ENCODE measurements at places on chromosomes 5 and 9.

DNA sequence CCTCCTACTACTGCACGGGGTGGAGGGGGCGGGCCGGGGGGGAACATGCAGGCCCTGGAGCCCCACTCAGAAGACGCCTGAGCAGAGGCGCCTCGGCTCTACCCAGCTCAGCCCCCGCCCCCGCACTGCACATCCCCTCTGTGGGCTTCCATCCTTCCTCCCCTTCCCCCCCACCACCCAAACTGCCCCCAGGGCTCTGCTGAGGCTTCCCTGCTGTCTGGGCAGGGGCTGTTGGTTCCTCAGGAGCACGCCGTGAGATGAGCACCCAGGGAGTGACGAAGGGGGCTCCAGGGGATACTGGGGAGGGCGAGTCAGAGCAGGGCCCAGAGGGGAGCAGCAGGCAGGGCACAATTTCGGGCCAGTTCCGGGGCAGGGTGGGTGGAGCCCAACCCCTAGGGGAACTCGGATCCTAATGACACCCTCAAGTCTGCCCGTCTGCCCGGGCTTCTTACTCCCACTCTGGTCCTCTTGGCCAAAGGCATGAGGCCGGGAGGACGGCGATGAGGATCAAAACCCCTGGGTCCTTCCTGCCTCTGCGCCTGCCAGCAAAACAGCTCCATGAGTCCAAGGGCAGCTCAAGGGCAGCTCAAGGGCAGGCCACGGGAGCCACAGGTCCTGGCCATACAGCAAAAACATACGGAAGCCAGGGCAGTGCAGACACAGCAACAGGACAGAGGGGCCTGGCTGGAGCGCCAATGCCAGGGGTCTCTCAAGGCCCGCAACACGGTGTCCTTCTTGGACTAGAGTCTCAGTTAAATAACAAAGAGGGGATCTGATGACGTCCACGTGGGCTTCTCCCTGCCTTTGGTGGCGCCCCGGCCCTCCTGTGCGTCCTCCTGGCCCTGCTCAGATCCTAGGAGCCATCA, 200.9 kb downstream of the AUH start:
- no peak for DNase-seq

DNA sequence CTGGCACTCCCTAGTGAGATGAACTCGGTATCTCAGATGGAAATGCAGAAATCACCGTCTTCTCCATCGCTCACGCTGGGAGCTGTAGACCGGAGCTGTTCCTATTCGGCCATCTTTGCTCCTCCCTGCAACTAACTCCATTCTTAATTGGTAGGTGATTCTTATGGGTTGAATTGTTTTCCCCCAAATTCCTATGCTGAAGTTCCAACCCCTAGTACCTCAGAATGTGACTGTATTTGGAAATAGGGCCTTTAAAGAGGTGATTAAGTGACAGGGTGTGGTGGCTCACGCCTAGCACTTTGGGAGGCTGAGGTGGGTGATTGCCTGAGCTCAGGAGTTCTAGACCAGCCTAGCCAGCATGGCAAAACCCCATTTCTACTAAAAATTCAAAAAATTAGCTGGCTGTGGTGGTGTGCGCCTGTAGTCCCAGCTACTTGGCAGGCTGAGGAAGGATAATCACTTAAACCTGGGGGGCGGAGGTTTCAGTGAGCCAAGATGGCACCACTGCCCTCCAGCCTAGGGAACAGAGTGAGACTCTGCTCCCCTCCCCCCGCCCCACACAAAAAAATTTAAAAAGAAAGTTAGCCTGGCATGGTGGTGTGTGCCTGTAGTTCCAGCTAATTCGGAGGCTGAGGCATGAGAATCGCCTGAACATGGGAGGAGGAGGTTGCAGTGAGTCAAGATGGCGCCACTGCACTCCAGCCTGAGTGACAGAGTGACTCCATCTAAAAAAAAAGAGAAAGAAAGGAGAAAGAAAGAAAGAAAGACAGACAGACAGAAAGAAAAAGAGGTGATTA, 25.2 kb upstream of the FOCAD start:
- DNase-seq = no peak

- no peak for DNase-seq
These were observed 66.2 kb upstream of the WDR41 start for GRCh38 chr5:77558266-77558665.

DNA sequence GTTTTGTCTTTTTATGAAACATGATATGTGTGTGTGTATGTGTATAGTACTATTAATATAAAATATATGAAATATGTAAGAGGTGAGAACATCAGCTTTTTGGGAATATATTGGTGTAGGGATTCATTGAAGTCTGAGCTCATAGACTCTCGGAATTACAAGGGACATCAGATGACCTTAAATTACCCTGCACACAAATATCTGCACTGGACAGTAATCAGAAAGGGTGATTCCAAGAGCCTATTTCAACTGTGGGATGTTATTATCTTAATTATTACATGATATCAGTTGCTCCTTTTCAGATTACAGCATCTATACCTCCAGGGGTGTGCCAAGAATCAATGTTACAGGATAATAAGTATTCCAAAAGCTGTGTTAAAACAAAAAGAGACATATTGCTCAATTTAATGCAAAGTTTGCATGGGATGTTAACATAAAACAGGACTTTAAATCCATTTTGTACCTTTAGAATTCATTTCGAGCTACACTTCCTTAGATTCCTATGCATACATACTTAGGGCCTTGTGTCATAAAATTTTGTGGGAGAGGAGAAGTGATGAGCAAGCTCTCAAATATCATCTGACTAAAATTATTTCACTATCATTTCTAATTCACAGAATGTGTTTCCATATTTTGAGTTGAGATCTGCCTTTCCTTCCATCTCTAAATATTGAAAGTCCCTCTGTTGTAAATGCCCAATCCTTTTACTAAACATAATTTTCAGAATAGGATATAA, 365.2 kb downstream of the BRINP1 start:
- DNase-seq = no peak

DNA sequence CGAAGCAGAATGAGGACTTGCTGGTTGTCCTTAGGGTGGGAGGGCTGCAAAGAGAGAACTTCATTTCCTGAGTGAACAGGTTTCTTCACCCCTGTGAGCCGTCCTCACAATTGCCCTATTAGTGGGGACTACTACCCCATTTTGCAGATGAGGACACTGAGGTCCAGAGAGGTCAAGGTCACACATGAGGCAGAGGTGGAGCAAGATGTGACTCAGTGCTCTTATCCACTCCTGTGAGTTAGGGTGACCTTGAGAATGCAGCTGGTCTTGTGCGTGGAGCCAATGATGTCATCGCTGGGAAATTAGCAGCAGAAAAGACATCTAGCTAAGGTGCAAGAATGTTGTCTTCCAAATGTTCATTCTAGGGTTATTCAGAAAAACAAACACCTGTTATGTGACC, 26.9 kb downstream of the GPRIN1 start:
- DNase-seq = no peak

- no peak for DNase-seq
These were observed 21.0 kb downstream of the TNFSF15 start for GRCh38 chr9:114784721-114785279.

DNA sequence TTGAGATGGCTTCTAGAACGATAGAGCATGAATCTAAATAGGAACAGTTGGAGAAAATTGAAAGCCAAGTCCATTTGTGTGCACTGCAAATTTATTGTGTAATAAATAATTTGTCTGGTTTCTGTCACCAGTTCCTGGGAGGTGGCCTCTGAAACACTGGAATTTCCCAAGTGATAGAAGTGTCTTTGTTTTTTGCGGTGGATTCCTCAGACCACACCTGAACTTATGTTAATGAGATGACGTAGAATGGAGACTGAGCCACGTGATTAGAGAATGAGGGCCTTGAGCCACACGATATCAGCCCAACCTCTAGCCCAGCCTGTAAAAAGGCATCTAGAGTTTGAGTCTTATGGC, 105.1 kb downstream of the MSX2 start:
- DNase-seq = no peak

DNA sequence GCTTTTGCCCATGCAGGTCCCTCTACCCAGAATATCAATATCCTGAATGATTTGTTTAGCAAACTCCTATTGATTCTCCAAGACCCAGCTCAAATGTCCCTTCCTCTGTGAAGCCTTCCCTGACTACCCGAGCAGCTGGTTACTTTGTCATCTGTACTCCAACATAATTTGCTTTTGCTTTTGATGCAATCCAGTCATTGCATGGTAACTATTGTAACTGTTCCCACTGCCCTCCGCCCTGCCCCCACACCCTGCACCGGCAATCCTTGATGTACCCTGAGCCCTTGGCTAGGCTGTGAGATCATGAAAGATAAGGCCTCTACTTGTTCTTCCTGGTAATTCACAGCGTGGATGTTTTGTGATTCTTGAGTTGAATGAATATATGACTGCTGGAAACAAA, 119.9 kb upstream of the BOD1 start:
- DNase-seq = no peak

- no peak for DNase-seq
These were observed 205.6 kb upstream of the MPDZ start for GRCh38 chr9:13485068-13485596.

- no peak for DNase-seq
These were observed 18.0 kb upstream of the TRIM32 start for GRCh38 chr9:116668970-116669695.

- no peak for DNase-seq
These were observed 29.4 kb downstream of the SLC1A3 start for GRCh38 chr5:36635721-36636390.

DNA sequence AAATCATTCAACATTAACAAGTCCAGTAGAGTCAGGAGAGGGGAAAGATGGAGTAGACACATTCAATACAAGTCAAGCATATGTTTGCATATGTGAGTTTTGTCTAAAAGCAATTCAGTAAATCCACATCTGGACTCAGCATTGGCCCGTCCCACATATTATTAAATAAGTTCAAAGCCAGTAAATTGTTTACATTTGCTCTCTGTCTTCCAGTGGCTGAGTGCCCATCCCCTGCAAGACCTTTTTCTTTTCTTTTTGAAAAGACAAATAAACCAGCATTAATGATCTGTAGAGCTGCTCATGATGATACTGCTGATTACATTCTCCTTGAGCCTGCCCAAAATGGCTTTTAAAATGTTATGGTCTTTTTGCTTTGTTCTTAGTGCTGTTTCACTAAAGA, 71.1 kb downstream of the TNC start:
- no peak for DNase-seq

DNA sequence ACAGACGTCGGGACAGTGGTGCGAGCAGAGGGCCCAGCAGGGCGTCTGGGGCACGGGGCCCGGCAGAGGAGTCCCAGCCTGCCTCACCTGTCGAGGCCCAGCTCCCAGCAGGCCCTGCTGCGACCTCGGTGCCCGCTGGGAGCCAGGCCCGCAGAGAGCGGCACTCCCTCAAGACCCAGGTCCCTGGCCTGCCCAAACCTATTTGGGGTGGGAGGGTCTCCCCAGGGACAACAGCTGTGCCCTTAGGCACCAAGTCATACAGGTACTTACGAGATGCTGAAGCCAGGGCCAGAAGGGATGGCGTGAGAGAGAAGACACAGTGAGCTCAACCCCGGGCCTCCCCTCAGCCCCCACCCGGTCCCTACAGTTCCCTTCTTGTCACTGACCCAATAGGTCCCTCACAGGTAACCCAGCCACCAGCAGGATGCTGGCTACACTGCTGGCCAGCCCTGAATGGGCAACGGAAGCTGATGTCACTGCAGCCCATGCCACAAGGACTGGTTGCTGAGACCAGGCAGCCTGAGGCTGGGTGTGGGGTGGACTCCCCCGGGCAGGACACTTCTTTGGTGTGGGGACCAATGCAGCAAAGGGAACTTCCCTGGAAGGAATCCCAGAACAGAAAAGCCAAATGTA, 3.7 kb downstream of the NSMF start:
- DNase-seq = peak; percentile 22

GRCh38 chr5:73564675-73565074, 764 bp downstream of the ANKRA2 start:
- DNase-seq = no peak

DNA sequence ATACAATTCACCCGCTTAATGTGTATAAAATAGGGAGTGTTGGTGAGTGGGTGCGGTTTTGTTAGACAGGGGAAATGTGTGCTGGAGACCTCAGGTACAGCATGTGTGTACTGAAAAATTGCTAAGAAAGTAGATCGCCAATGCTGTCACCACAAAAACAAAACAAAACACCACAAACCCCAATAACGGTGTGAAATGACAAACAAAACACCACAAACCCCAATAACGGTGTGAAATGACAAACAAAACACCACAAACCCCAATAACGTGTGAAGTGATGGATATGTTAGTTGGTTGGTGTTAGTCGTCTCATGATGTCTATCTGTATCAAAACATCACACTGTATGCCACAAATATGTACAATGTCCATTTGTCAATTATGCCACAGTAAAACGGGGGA, 14.2 kb upstream of the GFPT2 start:
- no peak for DNase-seq

DNA sequence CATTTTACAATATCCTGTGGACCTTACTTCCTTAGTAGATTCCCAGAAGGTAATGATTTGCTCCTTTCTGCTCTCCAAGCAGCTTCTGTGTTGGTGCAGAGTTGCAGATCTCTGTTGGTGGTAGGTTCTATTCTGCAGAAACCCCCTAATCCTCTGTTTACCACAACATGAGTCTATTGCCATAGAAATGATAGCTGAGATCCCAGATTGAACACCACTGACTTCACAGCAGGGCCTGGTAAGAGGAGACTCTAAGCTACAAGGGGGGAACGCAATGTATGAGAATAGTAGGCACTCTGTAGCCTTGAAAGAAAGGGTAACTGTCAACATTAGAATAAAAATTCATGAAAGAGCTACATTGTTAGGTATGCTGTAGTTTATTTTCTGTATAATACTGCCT, 59.5 kb downstream of the MUSK start:
- no peak for DNase-seq

DNA sequence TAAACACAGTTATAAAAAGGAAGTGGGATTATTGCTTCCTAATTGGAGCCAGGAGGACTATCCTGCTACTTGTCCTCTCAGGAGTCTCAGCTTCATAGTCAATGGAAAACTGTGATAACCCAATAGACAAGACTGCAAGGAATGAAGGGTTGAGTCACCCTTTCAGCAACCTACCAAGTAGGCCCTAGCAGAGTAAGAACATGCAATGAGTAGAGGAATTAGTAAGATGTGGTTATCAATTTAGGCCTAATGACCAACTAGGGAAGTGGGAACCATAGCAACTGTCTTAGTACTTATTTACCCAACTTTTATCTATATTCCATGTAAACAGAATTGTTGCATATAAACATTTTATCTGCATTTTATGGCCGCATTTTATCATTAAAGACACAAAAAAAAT, 310.1 kb downstream of the RFX3 start:
- no peak for DNase-seq

- no peak for DNase-seq
These were observed 32.9 kb downstream of the OCLN start for GRCh38 chr5:69525490-69525889.

GRCh38 chr9:18338042-18338441, 135.9 kb upstream of the ADAMTSL1 start:
- DNase-seq = no peak

DNA sequence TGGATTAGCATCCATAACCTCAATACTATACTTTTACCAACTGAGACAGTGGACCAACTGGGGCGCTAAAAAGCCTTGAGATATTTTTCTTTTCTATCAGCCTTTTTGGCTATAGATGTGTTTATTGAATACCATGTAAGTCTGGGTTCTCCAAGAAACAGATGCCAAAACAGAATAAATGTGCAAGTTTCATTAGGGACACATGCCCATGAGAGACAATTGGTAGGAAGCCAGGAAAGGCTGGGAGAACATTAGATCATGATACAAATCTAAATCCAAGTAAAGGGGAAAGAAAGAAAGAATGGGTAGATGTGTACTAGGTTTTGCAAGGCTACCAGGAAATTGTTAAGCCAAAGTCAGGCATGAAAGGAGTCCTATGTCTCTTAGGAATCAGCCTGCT, 152.5 kb downstream of the KCTD16 start:
- DNase-seq = no peak

- DNase-seq = no peak
These were observed 136.7 kb downstream of the CDC42SE2 start for GRCh38 chr5:131400585-131400984.

All from WTC11 (cell line).